ENCODE measurements at places on chromosomes 3 and 15. TPM values are rescaled to one million over a fixed set of nuclear protein-coding genes. Genes with fewer than 3 reads are reported as not detected.

Gene HLTF
- polyA plus RNA-seq, result 57.3 TPM

Gene RARRES1
- polyA plus RNA-seq, result 9.7 TPM

Gene SLC12A1
- polyA plus RNA-seq, result 1.2 TPM

Gene CHRNA7
- polyA plus RNA-seq, result 6.2 TPM

Gene TPRA1
- polyA plus RNA-seq, result 32.6 TPM

Gene GOLGA8Q
- polyA plus RNA-seq, result 10.4 TPM

Gene LMCD1
- 53.3 TPM for polyA plus RNA-seq

Gene AGBL1
- polyA plus RNA-seq, result 0.70 TPM

Gene ADCY5
- polyA plus RNA-seq, result 16.5 TPM

Gene ETFA
- 72.1 TPM for polyA plus RNA-seq

Gene KIF7
- 2.6 TPM for polyA plus RNA-seq

Gene GOLGA6L7
- polyA plus RNA-seq, result 15.7 TPM

Gene DNAJA4
- 183 TPM for polyA plus RNA-seq

Gene IRAK2
- 2.1 TPM for polyA plus RNA-seq

Gene FBXL2
- polyA plus RNA-seq, result 55.7 TPM

Gene ELL3
- 66.3 TPM for polyA plus RNA-seq

Gene FOXL2NB
- polyA plus RNA-seq, result 2.3 TPM

Gene MYEF2
- 69.3 TPM for polyA plus RNA-seq

Gene FAM3D
- polyA plus RNA-seq, result 0.41 TPM

Gene NR2E3
- 1.2 TPM for polyA plus RNA-seq

Gene CNTN4
- 37.7 TPM for polyA plus RNA-seq

Gene PODXL2
- polyA plus RNA-seq, result 51.3 TPM

Data from testis (tissue), 5 donors.